ENCODE measurements at places on chromosomes 7 and 10. TPM values are rescaled to one million over a fixed set of nuclear protein-coding genes. Genes with fewer than 3 reads are reported as not detected.
A peak's percentile ranks its signal among the peaks of the same experiment; 100 is the strongest.

GRCh38 chr7:93048136-93048930 lies 69.4 kb downstream of the SAMD9 start:
- no peak for DNase-seq

DNA sequence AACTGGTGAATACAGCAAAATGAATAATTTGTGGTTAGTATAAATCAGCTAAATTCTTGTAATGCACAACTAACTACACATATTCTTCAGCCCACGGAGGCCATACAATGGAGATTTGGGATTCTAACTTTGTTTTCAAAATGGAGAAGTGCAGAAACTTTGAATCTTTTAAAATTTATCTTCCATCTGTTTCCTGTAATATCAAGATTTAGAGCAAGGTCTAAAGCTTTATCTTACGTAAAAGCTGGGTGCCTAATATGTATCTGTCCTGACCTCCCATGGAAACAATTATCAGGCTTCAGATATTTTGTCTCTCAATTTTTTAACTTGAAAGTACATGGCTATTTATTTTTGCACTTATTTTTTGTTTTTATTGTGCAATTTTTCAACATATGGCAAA lies 5.0 kb upstream of the AHR start:
- DNase-seq = no peak

Gene DDC
- 5.2 TPM for total RNA-seq

DNA sequence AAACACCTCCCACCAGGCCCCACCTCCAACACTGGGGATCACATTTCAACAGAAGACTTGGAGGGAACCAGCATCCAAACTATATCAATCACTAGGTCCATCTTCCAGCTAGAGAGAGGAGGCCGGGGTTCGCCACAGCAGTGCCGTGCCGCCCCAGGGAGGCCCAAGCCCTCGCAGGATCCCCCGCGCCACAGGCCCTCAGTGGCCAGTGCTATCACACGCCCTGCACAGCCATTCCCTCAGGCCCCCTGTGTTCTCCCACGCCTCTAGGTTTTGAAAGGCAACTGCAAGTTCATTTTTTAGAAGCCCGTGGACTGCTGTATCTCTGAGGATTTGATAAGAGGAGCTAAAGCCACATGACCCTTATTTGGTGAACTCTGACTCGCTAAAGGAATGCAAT lies 136.4 kb downstream of the OAT start:
- DNase-seq = no peak

Gene EPO
- total RNA-seq = not detected

GRCh38 chr10:125081931-125082330 lies 78.4 kb downstream of the CTBP2 start:
- no peak for DNase-seq

DNA sequence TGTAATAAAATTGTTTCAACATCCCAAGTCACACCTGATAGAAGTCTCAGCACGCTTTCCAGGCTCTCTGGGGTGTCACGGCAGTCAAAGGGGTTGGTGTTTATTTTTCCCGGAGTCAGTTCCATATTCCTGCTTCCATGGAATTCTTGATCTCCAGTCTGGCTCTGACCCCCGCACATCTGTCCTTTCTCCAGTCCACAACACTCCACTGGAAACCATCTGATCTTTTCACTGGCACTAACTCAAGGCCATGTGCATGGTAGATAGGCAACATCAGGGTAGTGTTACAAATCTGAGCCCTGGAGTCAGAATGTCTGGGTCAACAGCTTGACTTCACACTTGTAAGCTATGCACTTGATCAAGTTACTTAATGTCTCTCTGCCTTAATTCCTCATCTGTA lies 176.2 kb downstream of the WDR11 start:
- no peak for DNase-seq

Gene LGI1
- not detected for total RNA-seq

DNA sequence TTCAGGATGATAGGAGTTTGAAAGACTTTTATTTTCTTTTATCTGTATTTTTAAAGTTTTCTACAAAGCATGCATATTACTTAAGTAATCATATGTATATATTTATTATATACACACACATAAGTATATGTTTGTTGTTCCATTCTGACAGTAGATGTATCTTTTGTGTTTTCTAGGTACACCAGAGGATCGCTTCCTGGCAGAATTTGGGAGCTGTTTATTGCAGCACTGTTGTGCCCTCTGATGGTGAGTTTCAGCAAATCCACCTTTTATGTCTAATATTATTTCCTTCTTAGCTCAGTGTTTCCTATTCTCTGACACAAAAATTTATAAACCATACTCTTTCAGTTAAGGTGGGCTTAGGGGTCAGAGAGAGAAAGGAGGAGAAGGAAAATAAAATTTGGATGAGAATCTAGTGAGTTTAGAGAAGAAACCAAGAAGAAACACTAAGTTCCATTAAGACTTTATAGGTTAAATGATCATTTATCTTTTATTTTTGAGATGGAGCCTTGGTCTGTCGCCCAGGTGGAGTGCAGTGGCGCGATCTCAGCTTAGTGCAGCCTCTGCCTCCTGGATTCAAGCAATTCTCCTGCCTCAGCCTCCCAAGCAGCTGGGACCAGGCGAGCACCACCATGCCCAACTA lies 59.2 kb upstream of the OIT3 start:
- peak; percentile 59 for DNase-seq

GRCh38 chr10:60430836-60431597 lies 41.3 kb upstream of the ANK3 start:
- DNase-seq = no peak

Gene CYP26C1
- total RNA-seq = 0.39 TPM

DNA sequence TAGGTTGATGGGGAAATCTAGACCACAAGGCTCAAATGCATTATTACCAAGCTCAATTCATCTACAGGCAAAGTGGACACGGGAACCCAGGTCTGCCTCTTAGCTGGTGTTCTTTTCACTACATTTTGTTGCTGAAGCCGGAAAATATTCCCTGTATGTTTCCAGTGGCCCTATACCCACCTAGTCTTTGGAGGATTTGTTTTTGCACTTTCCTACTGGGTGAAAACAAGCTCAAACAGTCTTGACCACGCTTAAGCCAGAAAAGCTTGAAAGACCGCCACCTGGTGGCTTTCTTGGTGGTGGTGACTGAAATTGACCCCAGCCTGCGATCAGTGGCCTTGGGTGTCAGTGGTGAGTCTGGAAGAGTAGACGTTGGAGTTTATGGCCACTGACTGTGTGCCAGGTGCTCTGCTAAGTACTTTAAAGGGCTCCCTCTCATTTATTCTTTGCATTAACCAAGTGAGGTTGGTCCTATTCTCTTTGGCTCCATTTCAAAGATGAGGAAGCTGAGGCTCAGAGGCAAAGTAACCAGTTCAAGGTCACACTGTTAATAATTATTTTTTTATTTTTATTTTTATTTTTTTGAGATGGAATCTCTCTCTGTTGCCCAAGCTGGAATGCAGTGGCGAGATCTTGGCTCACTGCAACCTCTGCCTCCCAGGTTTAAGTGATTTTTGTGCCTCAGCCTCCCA lies 11.1 kb upstream of the CRTAC1 start:
- peak; percentile 69 for DNase-seq

Gene STAG3
- 1.2 TPM for total RNA-seq

DNA sequence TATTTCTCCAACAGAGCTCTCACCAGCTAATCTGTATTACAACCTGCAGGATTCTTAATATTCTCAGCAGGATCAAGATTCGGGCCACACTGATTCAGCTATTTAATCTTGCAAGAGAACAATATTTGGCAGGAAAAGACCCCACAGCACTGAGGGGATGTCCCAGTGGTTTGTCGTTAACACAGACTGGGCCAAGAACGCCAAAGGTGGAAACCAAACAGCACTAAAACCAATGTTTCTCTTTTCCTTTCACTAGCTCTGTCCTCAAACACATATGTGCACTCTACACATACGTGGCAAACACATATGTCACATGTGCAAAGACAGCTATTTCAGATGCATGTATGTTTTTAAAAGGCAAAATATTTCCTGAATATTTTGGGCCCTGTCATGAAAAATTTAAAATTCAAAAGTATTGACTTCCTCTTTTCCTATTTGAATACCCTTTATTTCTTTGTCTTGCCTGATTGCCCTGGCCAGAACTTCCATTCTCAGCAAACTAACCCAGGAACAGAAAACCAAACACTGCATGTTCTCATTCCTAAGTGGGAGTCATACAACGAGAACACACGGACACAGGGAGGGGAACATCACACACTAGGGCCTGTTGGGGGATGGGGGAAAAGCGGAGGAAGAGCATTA lies 51.7 kb upstream of the NEBL start:
- DNase-seq = no peak

DNA sequence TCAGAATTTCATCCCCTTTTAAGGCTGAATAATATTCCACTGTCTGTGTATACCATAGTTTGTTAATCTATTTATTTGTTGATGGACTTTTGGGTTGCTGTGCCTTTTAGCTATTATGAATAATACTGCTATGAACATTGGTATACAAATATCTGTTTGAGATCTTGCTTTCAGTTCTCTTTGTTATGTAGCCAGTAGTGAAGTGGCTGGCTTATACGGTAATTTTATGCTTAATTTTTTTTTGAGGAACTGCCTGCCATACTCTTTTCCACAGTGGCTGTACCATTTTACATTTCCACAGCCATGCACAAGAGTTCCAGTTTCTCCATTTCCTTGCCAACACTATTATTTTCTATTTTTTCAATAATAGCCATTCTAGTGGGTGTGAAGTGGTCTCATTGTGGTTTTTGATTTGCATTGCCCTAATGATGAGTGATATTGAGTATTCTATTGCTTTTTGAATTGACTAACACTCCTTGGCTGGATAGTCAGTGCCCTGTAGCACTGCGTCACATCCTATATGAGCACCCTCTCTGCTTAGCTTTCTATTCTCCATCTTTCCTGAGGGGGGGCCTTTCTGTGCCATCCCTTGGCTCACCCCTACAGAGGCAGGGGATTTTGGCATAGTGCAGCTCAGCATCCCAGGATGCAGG lies 29.4 kb upstream of the RAPGEF5 start:
- no peak for DNase-seq

DNA sequence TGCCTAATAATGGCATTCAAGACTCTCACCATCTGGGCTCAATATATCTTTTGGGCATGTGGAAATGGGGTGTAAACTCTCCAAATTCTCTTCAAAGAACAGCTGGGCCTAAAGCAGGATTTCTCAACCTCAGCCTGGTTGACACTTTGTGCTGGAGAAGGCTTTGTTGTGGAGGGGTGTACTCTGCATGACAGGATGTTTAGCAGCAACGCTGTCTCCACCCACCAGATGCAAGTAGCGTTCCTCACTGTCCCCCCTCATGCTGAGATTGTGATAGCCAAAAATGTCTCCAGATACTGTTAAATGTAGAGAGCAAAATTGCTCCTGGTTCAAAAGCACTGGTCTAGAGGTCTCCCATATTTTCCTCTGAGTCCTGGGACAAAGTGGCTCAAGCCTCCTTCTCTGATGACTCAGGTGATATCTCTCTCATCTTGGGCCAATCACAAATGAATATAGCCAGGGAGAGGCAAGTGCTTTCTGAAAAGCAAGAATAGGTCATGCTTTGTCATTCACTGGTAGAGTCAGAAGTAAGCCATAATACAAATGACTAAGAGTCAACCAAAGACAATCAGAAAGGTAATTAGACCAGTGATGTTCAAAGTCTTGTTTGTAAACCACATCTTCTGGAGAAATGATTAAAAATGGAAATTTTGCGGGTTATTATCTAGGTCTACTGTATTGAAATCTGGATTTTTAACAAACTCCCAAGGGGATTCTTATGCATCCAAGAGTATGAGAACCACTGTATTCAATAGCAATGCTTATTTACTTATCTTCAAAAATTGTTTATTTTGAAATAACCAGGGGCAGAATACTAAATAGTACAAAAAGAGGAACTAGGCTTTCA lies 330.8 kb downstream of the PTEN start:
- DNase-seq = no peak

- no peak for DNase-seq
Measured at GRCh38 chr10:122699796-122700455, at the start of gene C10orf120. Gene C10orf120, minus strand, starts transcription at chr10:122699846. Its CDS starts 56 bp downstream, at chr10:122699790.

DNA sequence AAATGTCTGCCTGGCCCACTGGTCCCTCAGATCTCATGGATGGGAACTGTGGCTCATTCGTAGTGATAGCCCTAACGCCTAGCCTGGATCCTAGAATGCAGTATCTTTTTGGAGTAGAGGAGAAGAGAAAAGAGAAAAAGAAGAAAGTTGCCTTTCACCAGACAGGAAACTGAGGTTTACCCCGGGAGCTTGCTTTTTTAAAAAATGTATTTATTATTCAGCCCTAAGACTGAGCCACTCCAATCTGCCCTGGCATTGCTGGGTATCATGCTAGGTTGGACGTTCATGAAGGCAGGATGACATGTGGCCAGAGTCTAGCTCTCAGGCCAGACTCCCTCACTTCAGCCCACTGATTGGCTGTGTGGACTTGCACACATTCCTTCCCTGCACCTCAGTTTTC lies 21.5 kb upstream of the C10orf105 start:
- no peak for DNase-seq

DNA sequence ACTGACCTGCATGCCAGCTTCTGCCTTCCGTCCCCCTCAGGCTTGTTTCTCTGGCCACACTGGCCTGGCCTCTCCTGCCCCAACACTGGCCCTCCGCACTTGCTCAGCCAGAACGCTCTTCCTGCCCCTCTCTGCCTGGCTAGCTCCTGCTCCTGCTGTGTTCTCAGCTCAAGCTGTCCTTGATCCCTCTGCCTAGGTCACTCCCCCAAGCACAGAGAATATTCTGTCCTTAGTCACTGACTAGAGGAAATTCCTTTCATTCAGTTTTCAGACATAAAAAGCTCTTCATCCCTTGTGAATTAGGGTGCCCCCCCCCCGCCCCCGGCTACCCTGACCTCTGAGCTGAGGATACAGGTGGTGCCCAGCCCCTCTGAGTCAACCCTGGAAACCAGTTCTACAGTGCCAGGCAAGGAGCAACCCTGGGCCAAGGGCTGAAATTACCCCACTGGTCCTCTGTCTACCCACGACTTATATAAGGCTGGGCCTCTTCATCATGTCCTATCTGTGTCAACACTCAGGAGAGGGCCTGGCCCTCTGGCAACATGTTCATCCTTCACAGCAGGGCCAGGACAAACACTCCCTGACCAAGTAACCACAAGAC lies 6.6 kb upstream of the SGPL1 start:
- no peak for DNase-seq

Gene RNF133
- total RNA-seq = 0.69 TPM

- DNase-seq = no peak
Measured at GRCh38 chr7:119748991-119749390, 524.0 kb upstream of the KCND2 start.

Gene LRRTM3
- not detected for total RNA-seq

Gene IFIT1B
- not detected for total RNA-seq

GRCh38 chr7:120467676-120468075 lies 194.7 kb downstream of the KCND2 start:
- DNase-seq = no peak

DNA sequence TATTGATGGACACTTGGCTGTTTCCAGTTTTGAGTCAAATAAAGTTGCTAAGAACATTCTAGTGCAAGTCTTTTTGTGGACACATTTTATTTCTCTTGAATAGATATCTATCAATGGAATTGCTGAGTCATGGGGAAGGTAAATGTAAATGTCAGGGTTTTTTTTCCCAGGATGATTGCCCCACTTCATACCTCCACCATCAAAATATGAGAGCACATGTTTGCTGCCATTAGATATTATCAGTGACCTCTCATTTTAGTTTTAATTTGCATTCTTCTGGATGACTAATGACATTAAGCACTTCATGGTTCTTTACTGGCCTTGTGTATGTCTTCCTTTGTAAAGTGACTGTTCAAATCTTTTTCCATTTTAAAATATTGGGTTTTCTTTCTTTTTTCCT lies 45.7 kb downstream of the PAPSS2 start:
- no peak for DNase-seq
